ENCODE measurements at places on chromosomes 6 and 20.

- no peak for DNase-seq
Observed at GRCh38 chr20:5216663-5217062, 89.9 kb downstream of the CDS2 start.

GRCh38 chr6:42507901-42508300 lies 55.9 kb upstream of the UBR2 start:
- no peak for DNase-seq

GRCh38 chr20:62780696-62781095 lies 15.6 kb upstream of the MRGBP start:
- DNase-seq, result no peak

GRCh38 chr6:84773431-84774156 lies 9.2 kb upstream of the TBX18 start:
- DNase-seq, result no peak
